ENCODE measurements at places on chromosomes 7 and 10. TPM values are rescaled to one million over a fixed set of nuclear protein-coding genes. Genes with fewer than 3 reads are reported as not detected.

DNA sequence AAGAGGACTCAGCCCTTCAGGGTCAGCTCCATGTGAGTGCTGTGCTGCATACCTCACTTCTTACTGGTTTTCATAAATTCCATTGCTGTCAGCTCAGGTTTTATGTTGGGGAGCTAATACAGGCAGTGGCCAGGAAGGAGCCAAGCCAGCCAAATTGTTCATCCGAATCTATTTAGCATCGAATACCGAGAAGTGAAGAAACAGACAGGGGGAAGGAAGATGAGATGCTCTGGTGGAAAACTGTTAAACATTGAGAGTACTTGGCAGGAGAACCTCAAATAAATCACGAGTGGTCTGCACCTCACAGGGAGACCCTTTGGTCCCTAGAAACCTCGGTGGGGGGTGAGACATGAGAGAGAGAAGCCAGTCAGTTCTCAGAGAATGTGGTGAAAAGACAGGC lies 196.0 kb upstream of the TMEM72 start:
- DNase-seq, result no peak

DNA sequence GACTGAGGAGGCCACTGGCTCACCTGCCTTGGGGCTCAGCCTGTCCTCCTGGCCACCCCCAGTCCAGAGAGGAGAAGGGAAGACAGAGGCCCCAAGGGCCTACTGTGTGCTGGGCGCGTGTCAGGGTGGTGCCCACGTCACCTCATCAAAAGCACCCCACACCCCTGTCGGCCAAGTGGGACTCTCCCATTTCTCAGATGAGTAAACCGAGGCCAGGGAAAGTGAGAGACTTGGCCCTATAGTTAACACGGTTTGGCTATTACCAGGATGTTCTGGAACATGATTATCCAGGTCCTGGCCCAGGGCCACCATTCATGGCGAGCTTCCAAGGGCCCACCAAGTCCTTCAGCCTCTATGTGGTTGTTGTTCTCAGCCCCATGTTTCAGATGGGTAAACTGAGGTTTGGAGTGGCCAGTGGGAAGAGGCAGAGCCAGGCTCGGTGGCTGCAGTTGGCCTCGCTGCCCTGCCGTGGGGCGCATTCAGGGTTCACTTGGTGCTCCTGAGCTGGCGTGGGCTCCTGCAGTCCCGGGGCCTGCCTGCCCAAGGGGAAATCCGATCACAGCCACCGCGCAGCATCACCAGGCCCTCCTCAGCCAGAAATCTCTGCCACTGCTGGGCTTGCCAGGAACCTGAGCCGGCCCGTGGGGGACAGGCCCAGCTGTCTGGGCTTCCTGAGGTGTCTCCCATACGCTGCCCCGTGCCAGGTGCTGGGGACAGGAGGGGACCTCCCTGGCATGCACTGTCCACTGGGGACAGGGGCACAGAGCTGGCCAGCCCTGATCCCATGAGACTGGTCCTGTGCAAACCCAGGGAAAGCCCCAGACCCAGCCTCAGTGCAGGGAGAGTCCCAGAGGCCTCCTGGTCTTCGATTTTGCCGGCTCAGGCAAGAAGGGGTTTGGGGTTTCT lies 117.7 kb upstream of the TNRC18 start:
- DNase-seq, result no peak

DNA sequence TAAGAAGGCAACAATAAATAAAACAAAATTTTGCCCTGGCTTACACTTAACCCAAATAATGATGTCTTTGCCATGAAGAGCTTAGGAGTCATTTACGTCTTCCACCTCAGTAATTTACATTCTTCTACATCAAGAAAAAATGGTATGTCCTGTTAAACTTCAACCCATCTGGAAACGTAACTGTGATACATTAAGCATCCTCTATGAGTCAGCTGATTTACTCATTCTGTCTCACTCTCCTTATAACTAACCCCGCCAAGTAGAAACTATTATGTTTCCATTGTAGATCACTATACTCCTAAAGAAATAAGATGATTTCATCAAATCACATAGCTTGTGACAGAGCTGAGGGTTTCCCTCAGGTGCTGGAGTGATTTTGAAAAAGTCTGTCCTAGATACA lies 330.7 kb downstream of the CDC14C start:
- no peak for DNase-seq

GRCh38 chr10:101380353-101381017 lies 26.5 kb downstream of the BTRC start:
- DNase-seq, result no peak

The RAMP3 gene
- polyA plus RNA-seq, result 10.4 TPM

The SPOCK2 gene
- polyA plus RNA-seq, result 147 TPM
